ENCODE measurements at places on chromosomes 6 and 20.

- DNase-seq: no peak
Observed at GRCh38 chr6:163780994-163781393, 366.5 kb downstream of the QKI start.

DNA sequence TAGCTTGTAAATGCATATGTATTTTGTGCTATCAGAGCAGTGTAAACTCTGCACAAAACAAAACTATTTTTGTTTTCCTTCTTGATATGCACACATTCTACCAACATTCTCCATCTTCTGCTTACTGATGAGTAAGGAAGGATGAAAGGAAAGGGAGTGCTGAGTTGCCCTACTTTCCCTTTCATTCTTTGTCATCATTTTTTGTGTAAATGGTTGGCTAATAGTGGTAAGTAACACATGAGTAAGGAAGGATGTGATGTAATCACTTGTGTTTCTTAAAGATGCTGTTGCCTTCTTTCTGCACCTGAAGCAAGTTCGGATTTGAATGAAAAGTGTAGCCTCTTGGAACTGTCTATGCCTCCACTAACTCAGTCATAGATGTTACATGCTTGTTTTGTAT, 4.6 kb upstream of the REV3L start:
- DNase-seq: no peak

DNA sequence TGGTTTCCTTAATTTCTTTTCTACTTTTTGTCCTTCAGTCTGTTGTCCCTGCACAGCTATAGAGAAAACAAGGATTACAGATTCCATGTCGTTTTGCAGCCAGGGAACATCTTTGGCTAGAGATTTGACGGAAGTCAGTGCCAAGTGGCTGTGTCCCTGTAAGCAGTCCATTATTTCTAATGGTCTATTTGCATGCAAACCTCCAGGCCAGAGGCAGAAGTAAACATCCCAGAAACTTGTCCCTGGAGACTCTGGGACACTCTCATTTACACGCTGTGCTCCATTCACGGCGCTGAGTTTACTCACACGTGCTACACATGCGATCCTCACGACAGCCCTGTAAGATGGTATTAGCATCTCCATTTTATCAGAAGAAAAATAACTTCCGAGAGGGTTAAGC, 355.5 kb downstream of the PRKN start:
- no peak for DNase-seq

DNA sequence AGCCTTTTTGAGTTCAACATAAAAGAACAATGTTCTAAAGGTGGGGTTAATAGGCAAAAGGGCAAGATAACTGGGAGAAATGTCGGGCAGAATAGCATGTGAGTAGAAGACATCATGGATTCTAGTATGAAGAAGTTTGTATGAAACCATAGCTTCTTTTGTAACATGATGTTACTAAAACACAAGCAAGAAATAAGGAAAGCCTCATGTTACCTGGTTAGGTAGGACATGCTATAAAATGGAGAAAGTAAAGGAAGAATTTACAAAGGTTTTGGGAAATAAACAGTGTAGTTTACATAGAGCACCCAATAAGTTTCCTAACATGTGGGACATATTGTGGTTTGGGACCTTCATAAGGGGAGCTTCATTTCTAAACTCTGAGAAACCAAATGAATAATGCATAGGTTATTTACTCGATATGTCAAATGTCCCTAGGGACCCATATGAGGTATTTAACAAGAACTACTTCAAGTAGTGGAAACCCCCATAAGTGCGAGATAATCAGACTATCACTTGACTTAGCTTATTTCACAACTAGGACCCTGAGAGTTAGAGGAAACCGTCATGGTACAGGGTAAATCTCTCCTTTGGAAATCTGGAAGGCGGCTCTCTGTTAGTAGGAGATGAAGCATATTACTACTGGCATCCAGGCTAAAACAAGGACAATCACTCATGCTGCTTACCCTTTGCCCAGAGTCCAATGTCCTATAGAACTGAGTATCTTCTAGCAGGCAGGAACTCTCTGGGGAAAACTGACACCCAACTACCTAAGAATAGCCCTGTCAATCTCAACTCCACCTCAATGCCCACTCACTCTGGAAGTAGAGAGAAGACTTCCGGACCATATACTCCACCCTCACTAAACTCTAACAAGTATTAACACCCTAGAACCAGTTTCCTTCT, 57.5 kb downstream of the ILRUN start:
- no peak for DNase-seq

DNA sequence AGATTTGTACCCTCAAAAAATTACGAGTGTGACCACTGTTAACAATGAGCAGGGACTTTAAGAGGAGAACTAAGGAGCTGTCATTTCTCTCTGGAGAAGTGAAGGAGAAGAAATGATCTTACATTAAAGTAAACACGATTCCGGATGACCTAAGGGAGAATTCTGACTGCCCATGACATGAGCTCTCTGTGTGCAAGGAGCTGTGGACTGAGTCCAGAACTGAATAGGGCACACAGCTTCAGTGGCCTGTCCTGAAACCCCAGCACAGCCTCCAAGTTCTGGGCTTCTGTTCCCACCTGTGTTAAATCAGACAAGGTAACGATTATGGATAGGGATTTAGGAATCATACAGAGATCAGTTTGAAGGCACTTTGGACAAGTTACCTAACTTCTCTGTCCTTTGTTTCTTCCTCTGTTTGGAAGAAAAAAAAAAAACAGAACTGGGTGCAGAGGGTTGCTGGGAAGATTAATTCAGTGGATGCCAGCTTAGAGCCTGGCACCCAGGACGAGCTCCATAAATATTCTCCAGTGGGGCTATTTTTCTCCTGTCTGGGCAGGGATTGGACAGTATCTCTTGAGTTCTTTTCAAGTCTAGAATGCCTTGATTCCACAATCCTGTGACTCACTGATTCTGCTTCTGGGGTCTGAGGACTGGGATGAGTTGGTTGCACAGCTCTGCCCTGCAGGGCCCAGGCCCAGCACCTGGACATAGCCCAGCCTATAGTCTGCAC, 65.7 kb downstream of the MRPL14 start:
- no peak for DNase-seq

GRCh38 chr6:167096991-167097390, 25.9 kb upstream of the CCR6 start:
- no peak for DNase-seq

DNA sequence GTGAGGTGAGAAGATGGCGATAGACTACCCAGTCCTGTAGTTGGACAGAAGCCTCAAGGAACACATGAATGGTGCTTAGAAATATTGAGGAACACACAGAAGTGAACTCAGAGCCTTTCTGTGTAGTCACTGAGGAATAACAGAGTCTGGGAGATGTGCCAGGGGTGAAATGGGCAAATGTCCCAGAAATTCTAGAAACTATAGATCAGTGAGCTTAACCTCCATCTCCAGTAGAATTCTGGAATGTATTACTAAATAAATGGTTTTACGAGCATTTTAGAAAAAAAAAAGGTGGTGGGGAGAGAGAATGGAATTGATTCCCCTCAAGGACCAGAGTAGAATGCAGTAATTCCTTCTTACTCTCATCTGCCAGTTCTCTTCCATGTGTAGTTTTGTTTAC, 380.0 kb downstream of the LMBRD1 start:
- no peak for DNase-seq
